ENCODE measurements at places on chromosomes 13 and 19.

- no peak for DNase-seq
Observed at GRCh38 chr13:75372923-75373841, 108.8 kb downstream of the TBC1D4 start.

GRCh38 chr19:11172576-11172975 is 17.0 kb upstream of the SPC24 start:
- no peak for DNase-seq

DNA sequence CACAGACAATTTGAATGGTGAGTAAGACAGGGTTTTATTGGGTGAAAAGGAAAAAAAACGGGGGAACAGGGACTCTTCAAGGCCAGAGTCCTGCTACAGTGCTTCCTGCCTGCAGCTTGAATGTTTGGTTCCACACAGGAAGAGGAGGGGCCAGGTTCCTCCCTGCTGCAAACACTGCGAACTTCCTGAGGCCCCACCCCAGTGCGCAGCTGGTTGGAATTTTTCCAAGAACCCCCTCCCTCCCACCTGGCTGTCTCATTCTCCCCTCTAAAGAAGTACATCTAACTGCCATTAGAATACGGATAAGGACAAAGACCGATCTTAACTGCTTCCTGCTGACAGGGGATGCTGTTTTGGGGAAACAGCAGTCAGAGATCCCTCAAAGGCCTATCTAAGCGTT is 184.9 kb downstream of the GGACT start:
- no peak for DNase-seq

- DNase-seq, result no peak
Observed at GRCh38 chr13:110421696-110422385, 114.8 kb downstream of the COL4A2 start.

- no peak for DNase-seq
Observed at GRCh38 chr13:104204177-104204576, 1138.0 kb upstream of the SLC10A2 start.

- peak; percentile 10 for DNase-seq
Observed at GRCh38 chr19:5743630-5744029, 23.2 kb downstream of the CATSPERD start.

DNA sequence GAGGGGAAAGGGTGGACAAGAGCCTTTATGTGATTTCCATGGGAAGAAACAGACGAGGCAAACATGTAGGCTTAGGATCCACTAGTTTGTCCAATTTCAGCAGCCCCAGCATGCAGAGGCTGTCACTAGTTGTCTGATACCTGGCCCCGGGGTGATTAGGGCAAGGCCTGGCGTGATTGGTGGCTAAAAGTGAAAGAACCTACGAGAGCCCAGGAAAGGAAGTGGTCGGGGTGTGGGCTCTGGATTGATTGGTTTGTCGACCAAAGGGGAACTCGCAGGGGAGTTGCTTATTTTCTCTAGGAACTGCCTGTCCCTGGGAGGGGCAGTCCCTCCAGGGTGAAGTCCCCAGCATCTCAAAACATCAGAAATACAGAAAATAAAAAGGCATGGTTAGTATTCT is 64.2 kb upstream of the UQCRFS1 start:
- DNase-seq, result peak; percentile 14

- no peak for DNase-seq
Observed at GRCh38 chr19:10537668-10538067, 6.0 kb upstream of the ATG4D start.

- no peak for DNase-seq
Observed at GRCh38 chr13:108586826-108587225, 42.6 kb upstream of the MYO16 start.

- DNase-seq, result no peak
Observed at GRCh38 chr13:110045919-110046318, 259.5 kb upstream of the IRS2 start.

- DNase-seq, result peak; percentile 74
Observed at GRCh38 chr19:49362048-49362928, at the start of gene TEAD2. TEAD2 (minus strand) TSS chr19:49362416; CDS start chr19:49360075, 2,341 bp downstream.

DNA sequence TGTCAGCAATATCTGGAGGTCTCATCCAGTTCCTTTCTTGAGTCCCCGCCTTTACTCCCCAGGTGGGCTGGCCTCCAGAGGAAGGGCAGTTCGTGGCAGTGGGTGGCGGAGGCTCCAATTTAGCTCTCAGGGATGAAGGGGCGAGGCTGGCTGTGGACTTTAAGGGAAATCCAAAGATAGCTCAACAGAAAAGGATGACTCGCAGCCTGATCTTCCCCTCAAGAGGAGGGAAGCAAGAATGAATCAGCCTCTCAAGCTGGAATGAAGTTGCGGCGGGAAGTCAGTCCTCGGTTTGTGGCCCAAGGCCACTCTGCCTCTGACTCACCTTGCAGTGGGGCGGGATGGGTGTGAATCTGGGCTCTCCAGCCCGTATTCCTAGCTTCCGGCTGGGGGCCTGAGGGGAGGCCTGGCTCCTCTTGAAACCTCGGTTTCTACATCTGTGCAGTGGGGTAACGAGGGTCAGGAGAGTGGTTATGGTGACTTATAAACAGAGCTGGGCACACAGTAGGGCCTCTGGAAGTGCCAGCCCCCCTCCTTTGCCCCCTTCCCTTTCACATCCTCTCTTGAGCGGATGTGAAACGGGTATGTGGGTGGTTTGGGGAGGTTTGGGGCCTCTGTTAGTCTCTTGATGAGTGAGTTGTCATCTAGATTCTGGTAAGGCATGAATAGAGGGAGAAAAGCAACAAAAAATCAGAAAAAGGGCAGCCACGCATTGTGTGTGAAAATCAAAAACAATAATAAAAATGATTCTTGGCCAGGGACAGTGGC is 10.5 kb upstream of the SMG9 start:
- DNase-seq, result peak; percentile 93

Data from AG08395 (cell line).